ENCODE measurements at places on chromosomes 6 and 20.

DNA sequence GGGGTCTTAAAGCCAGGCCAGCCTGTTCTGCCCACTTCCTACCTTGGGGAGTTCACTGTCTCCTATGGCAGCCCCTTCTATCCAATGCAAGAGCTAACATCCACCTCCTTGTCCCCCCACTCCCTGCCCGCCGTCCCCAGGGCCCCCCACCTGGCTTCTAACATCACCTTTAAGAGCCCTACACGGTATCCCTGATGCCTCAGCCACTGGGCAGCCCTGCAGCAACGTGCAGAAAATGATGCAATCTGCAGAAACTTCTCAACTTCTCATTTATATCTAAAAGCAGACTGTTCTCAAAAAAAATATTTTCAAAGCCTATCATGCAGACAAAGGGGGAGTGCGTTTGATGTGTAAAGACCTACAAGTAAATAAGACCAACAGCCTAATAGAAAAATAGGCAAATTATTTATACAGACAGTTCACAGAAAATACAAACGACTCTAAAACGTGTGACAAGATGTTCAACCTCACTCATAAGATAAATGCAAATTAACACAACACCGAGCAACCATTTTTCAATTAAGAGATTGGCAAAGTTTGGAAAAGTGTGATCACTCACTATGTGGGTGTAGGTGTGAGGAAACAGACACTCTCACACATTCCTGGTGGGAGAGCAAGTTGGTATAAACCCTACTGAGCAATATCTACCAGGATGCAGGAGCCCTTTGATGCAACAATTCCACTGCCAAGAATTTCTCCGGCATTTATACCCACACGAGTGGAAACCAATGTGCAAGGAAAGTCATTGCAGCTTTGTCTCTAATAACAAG, 15.1 kb upstream of the HCK start:
- DNase-seq, result no peak

DNA sequence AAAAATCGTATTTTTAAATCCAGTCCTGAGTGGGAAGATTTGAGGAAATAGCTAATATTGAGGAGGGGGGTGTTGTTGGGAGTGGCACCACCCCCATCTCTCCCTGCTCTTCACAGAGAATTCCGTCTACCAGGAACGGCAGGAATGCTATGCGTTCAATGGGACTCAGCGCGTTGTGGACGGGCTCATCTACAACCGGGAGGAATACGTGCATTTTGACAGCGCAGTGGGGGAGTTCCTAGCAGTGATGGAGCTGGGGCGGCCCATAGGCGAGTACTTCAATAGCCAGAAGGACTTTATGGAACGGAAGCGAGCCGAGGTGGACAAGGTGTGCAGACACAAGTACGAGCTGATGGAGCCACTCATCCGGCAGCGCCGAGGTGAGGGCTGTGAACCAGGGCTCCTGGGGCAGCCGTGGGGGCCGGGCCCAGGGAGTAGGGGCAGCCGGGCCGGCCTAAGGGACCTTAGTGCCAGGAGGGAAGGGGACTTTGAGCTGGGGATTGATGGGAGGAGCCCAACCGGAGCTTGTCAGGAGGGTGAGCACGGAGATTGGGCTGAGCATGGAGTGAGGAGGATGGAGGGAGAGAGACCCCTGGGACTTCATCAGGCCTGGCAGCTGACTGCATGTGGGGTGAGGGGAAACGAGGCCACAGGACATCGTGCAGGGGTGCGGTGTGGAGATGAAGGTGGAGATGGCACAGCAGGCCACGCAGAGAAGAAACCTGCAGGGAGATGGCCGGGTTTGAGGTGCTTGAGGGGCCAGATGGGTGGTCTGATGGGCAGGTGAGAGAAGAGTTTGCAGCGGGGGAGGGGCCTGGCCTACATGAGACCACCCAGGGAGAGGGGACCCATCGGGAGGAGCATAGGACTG, 41.3 kb downstream of the HLA-DPB1 start:
- no peak for DNase-seq

DNA sequence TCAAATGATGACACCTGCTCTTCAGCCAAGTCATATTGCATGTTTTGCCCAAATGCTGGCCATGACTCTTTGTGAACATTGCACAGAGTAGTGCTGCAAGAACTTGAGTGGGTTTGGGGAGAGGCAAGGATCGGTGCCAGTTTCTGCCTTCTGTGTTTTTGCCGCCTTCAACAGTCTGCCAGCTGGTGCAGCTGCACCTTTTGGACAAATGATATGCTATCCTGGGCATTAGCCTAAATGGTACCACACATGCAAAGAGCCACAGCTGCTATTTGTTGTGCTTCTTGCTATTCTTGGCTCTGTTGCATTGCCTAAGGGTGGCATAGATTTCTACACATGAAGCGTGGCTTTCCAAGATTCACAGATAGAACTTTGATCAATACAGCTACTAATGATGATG, 189.0 kb upstream of the CCN2 start:
- no peak for DNase-seq

- no peak for DNase-seq
Observed at GRCh38 chr20:64068386-64069208, 5.6 kb downstream of the TCEA2 start.

GRCh38 chr6:29230666-29231065, 60.0 kb downstream of the OR2J2 start:
- no peak for DNase-seq

DNA sequence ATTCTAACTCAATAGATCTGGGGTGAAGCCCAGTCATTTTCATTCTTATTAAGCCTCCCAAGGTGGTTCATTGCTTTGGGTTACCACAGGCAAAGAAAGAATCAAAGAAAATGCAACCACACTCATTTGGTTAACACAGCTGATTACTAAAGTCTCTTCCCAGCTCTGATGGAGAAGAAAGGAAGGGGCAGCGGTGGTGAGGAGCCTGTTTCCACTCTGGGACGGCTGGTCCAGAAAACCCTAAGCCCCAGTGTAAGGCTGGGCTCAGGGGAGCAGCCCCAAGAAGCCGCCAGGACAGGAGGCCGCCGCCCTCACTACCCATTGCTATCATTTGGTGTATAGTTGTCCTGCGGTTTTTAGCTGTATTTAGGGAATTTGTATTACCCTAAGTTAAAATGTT, 226.9 kb downstream of the CD83 start:
- no peak for DNase-seq

- no peak for DNase-seq
Observed at GRCh38 chr6:155701342-155701741, 245.7 kb upstream of the NOX3 start.

All from kidney epithelial cell (primary cell).